ENCODE measurements at places on chromosomes 5 and 9.
A peak's percentile ranks its signal among the peaks of the same experiment; 100 is the strongest.

- no peak for DNase-seq
Measured at GRCh38 chr9:99069546-99069945, 35.4 kb upstream of the TGFBR1 start.

GRCh38 chr5:60018091-60018490, 124.6 kb upstream of the PDE4D start:
- DNase-seq: no peak

DNA sequence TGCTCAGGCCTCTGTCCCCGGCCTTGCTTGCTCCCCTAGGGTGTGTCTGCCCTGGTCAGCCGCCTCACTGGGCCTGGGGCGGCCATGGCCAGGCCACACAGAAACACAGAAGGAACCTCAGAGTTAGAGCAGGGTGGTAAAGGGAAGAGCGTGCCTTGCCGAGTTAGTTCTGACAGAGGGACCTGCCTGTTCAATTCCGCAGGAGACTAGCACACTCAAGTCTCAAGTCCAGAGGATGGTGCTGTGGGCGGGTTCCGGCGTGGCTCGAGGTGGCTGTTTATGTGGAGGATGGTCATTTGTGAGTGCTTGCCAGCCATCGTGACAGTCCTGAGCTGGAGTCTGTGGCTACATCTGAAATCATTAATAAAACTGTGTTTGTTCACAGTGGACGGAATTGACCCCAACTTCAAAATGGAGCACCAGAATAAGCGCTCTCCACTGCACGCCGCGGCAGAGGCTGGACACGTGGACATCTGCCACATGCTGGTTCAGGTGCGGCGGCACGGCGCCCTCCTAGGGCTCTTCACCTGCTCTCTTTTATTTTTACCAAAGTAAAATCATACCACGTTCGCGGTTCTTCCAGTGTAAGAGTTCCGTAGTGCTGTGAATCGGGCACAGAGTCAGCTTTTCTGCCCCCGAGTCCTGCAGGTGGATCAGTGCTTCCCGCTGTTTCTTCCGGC, 95.5 kb upstream of the CACNA1B start:
- DNase-seq: no peak

- DNase-seq: no peak
Measured at GRCh38 chr5:14712666-14713065, 48.1 kb downstream of the OTULIN start.

DNA sequence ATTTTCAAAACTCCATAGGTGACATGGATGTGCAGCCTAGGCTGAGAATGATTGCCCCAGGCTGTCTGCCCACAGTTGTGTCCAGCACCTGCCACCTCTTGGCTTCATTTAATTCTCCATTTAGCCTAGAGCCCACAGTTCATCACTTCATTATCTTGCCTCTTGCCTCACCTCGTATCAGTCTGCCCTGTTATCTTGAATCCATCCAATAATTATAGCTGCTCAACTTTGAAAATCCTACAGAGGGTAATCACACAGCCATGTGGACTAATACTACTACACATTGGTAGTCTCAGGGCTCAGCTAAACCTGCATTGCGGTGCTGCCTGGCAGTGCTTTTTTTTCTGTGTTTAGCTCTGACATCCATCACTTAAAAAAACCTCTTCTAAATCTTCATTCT, 7.4 kb downstream of the UGCG start:
- DNase-seq: no peak

DNA sequence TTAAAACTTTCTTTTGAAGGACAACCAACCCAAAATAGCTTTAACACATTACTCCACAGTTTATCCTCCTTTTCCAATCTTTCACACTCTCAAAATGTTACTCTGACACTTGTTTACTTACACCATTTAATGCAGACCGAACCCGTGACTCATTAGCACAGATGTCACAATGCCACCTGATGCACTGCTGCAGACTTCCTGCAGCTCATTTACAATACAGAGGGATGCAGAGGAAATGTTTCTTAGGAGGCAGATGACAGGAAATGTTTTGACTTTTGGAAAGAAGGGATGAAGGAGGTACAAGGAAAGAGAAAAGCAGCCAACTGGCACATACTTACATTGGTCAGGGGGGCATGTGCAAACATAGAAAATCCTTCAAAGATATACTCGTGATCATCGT, 39.0 kb downstream of the DROSHA start:
- no peak for DNase-seq

GRCh38 chr9:114464281-114465051, 40.8 kb downstream of the WHRN start:
- DNase-seq: no peak

DNA sequence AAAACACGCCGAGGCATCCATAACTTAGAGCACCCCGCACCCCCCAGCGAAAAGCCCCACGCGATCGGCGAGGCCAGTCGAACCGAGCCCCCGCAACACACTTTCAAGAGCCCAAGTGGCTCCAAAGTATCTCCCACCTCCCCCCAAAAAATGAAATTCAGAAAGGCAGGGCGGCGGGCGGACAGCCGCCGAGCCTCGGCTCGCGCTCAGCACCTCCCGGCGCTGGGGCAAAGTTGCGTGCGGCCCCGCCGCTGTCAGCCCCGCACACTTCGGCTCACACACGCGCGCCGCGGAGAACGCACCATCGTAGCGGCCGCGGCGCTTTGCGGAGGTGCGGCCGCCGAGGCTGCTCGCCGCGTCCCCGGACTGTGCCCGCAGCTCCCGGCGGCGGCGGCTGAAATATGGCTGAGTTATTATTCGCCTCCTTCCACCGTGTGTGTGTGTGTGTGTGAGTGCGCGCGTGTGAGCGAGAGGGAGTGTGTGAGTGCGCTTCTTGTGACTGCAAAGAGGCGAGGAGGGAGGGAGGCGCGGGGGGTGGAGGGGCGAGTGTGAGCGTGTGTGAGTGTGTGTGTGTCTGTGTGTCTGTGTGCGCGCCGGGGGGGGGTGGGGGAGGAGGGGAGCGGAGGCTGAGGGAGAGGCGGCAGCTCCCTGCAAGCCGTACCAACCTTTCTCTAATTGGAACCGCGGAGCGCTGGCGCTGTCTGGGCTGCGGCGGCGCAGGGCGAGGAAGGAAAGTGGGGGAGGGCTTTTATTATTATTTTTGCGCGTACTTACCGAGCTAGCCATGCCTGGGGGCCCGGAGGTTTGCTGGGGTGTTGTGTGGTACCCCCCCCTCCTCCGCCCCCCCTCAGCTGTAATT, 599 bp downstream of the MLLT3 start:
- DNase-seq: peak; percentile 52

DNA sequence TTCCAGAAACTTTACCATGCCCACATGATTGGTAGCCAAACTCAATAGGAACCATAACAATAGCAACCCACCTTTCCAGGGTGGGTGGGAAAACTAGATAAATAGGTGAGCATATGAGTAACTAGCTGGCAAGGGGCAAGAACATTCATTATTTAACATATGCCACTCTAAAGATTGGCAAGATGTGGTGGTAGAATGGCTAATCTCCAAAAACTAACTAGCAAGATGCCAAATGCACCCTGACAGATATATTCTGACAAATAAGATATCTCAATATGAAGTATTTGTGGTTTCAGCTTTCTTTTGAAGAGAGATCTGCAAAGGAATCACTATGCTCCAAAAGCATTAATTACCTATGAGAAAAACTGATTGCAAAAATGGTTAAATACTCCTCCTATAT, 895.6 kb downstream of the TLE1 start:
- no peak for DNase-seq

- no peak for DNase-seq
Measured at GRCh38 chr5:75660678-75661465, 49.6 kb downstream of the ANKDD1B start.

DNA sequence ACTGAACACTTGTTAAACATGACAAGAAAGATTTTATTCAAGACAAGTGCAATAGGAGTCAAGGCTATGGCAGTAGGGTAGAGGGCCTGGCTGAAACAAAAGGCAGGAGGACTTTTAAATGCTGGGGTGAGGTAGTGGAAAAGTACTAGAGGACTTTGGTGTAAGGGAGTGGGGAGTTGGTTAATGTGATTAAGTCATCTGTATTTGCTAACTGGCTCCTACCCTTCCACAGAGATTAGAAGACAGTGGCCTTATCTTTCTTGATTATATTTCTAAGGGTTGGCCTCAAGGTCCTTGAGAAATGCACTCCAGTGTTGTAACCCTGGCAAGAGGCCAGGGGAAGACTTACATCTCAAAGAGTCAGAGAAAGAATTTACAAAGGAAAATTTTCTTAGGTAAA, 160.2 kb upstream of the FTMT start:
- DNase-seq: no peak

DNA sequence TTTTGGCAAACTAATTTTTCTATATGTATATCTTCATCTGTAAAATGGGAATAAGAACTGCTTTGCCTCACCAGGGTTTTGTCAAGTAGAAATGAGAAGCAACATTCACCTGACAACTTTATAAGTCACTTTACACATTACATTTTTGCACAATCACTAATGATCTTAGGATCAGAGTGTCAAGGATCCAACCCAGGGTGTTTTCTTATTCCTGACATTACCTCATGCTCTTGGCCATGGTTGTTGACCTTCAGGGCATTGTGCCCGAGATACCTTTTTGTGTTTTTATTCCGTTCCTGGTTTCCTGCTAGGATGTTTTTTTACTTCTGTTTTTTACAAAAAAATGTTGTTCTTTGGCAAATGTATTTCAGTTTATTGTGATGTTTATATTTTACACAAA, 22.2 kb upstream of the RASA1 start:
- no peak for DNase-seq

DNA sequence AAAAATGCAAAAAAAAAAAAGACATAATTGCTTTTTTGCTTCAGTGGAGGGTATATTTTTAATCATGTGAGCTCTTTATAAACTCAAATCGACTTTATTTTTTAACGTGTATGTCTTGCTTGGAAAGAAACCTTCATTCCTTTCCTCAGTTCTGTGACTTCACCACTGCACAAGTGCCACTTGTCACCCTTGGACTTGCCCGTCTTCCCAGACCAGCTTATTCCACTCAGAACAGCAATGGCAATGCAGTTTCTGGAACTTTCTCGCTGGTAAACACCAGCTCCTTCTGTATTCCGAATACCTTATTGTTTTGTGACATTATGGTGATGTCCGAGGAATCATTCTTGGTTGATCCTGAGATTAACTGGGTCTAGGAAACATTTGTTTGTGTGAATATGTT, 440.5 kb upstream of the ADAMTS16 start:
- DNase-seq: no peak

- DNase-seq: no peak
Measured at GRCh38 chr9:123960366-123960765, 30.4 kb upstream of the DENND1A start.

GRCh38 chr9:99660191-99660636, 161.5 kb upstream of the NR4A3 start:
- DNase-seq: no peak

DNA sequence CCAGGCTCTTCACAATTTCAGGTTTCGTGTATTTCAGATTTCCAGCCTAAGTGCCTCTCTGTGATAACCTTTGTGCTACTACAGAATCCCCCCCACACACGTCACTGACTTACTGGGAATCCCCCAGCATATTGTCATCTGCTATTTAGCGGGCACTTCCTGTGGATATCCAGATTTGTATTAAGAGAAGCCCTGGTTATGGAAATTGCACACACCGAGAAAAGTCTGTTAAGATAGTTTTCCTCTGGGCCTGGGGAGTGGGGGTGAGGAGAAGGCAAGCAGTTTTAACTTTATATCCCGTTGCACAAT, 269.9 kb downstream of the MED10 start:
- DNase-seq: no peak

- no peak for DNase-seq
Measured at GRCh38 chr9:116101516-116101915, 52.1 kb upstream of the PAPPA start.

- no peak for DNase-seq
Measured at GRCh38 chr9:135962696-135963307, 1.6 kb upstream of the UBAC1 start.

- no peak for DNase-seq
Measured at GRCh38 chr9:99425923-99426842, 204.1 kb downstream of the SEC61B start.

DNA sequence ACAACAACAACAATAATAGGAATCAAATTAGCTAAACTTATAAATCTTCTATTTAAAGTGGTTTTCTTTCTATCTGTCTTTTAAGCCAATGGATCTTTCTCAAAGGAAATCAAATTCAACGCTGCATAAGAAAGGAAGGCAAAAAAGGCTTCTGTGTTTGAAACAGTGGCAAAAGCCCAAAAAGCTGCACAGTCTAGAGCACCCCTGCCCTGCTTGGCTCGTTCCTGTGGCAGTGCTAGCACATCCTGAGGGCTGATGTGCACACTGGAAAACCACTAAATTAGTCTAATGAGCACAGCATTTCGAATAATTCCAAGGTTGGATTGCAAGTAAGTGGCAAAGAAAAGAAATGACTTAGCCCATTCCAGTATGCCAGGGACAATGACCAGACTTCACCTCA, 80.7 kb downstream of the AP3B1 start:
- no peak for DNase-seq

DNA sequence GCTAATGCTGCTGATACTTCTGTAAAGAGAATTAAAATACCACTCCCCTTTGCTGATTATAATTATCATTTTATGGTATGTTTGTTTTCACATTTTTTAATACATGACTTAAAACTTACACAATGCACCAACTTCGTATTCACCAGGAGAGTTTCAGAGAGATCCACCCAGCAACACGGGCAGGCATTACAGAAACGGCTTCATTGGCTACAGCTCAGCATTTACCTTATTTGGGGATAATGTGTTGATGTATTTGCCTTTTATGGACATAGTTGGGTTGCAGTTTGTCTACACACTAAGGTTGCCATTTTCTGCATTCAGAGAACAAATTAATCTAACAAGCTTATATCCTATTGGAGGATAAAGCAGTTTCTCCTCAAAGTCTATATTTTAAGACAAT, 423.6 kb downstream of the PRDM9 start:
- DNase-seq: no peak

GRCh38 chr9:120931231-120932085, 4.9 kb upstream of the TRAF1 start:
- DNase-seq: peak; percentile 49

DNA sequence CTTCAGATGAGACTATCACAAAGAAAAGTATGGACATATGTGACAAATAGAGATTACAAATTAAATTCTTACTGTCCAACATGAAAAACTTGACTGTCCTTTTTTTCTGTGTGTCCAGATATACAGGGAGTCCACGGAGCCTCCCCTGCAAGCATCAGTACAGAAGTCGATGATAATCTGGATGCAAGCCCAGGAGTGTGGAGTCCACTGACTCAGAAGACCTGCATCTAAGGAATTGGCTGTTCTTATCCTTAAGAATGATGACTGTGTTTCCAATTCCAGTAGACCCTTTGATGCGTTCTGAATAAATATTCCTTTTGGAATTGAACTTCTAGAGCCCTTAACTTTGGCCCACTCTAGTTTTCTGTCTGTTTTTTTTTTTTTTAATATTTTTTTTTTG, 56.7 kb upstream of the TAF11L2 start:
- no peak for DNase-seq

- no peak for DNase-seq
Measured at GRCh38 chr5:32165597-32165996, 8.5 kb downstream of the GOLPH3 start.
